ENCODE measurements at places on chromosomes 16 and 17.

- DNase-seq = peak; percentile 51
Observed at GRCh38 chr17:81241648-81242420, 2.7 kb downstream of the NDUFAF8 start.

DNA sequence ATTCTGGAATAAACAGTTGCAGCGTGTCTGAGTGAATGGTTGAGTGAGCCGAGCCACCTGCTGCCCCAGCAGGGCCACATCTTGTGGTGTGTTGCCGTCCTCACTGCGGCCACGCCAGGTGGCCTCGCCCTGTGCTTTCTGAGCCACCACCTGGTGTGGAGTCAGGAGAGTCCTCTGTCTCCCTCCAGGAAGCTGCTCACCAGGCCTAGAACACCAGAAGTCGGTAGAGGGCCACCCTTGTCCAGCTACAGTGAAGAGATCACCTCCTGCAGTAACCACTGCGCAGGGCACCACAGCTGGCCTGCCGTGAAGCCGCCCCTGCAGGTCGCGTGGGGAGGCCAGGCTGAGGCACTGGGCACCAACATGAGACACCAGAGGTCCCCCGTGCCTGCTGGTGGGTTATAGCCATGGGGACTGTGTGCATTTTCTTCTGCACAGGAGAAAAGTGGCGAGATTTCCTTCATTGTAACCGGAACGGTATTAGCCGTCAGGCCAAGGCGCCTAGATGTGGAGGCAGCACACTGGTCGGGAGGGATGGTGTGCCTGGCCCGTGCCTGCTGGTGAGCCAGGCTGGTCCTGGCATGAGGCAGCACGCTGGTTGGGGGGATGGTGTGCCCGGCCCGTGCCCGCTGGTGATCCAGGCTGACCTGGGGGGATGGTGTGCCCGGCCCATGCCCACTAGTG, 28.9 kb upstream of the FOXK2 start:
- no peak for DNase-seq

DNA sequence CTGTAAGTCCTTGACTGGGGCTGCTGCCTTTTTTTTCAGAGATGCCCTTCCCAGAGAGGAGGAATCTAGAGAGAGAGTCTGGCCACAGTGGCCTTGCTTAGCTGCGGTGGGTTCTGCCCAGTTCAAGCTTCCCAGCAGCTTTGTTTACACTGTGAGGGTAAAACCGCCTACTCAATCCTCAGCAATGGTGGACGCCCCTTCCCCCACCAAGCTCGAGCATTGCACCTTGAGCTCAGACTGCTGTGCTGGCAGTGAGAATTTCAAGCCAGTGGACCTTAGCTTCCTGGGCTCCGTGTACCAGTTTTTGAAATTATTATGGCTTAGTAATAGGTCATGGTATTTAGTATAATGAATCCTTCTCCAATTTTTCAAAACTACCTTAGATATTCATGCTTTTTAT, 395.4 kb downstream of the NPIPA7 start:
- no peak for DNase-seq

DNA sequence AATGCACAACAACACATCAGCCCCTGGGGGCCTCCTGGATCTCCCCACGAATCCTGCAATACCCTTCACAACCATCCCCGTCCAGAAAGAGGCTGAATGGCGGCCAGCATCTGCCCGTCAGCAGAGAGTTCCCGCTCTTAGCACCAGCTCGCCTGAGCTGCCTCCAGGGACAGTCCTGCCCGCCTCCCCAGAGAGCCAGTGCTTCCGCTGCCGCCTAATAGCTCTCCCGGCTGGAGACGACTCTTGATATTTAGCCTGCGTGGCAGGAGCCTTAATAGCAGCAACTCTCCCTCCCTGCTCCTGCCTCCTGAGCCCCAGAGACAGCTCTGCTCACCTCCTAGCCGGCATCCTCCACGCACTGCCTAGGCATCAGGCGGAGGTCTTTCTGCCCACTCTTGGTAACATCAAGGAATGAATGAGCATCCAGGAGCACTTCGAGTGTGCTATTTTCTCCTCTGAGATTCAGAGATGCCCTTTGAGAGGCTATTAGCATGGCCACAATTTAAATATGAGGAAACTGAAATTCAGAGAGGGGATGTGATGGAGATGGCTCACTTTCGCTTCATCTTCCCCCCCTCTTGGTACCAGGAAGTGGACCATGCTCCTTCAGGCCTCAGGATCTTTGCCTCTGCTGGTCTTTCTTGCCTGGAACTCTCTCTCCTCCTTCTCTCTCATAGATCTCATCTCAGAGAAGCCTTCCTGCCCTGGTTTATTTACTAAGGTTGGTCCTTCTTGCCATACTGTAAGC, 67.9 kb downstream of the RAI1 start:
- peak; percentile 33 for DNase-seq

- DNase-seq = no peak
Observed at GRCh38 chr17:46943501-46944393, 20.8 kb downstream of the GOSR2 start.

GRCh38 chr16:66923866-66924265, 1.5 kb downstream of the RRAD start:
- DNase-seq = no peak

DNA sequence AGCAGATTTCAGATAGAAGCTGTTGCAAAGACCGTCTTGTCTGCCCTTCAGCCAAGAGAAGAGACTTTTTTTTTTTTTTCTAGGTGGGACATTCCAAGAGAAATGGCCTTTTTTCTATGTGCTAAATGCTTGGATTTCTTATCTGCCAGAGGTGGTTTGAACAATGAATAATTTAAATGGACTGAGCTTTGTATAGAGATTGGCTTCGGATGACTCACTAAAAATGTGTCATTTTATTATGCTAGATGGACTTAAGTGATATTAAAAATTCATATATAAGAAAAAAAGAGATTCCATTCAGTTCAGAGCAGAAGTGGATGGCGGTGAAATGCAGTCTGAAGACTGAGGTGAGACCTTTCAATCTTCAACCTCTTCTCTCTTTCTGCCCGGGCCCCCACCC, 58.4 kb downstream of the MEAK7 start:
- no peak for DNase-seq

DNA sequence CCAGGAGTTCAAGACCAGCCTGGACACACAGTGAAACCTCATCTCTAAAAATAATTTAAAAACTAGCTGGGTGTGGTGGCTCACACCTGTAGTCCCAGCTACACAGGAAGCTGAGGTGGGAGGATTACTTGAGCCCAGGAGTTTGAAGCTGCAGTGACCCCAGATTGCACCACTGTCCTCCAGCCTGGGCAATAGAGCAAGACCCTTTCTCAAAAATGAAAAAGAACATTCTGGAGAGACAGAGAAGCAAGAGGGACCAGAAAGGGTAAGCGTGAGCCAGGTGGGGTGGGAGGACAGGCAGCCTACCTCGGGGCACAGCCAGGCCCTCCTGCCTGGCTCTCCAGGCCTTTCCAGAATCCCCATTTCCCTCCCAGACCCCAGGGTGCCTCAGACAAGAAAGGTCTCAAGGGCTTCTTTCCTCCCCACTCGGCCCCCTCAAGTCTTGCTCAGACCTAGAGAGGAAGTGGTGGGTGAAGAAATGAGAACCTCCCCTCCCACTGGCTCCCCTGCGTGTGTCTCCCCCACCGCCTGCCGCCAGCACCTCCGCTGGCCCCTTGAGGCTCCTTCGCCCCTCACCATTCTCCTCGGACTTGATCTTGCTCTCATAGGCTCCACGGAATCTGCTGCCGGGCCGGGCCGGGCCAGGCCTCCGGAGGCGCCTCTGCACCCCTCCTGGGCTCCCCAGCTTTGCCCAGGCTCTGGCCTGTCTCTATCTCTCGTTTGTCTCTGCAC, 503 bp downstream of the C16orf54 start:
- peak; percentile 49 for DNase-seq
